HuH-7 (cell line): ENCODE measurements at places on chromosomes 6 and 20.

GRCh38 chr20:10965936-10966470, 292.2 kb upstream of the JAG1 start:
- no peak for DNase-seq

DNA sequence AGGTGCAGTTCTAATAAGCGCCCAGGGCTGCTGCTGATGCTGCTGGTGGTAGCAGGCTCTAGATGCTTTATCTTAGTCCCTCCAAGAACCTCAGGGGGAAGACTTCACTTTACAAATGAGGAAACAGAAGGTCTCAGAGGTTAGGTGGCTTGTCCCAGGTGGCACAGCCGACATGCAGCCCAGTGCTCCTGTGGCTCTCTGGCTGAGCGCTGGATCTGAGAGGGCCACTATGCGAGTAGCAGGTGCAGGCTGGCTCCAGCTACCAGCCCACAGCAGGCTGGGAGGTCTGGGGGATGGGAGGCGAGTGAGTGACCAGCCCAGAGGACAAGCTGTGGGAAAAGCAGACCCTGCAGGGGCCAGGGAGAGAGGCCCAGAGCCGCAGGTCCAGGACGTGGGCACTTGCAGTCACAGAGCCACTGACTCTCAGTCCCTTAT, 90.9 kb downstream of the PRND start:
- no peak for DNase-seq

DNA sequence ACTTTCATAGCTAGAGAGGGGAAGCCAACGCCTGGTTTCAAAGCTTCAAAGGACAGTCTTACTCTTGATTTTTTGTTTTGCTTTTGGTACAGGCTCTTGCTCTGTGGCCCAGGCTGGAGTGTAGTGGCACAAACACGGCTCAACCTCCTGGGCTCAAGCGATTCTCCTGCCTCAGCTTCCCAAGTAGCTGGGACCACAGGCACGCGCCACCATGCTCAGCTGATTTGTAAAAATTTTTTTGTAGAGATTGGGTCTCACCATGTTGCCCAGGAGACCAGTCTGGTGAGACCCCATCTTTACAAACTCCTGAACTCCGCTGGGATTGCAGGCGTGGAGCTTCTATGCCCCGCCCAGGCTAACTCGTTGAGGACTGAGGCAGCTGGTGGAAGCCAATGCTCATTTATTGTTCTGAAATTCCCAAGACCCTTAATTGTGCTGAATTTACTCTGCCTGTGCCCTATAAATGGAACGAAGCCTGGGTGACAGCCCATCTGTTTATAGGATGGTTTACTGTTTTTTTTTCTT, 18.0 kb downstream of the SRSF3 start:
- no peak for DNase-seq

GRCh38 chr20:11387189-11387754, 530.4 kb upstream of the BTBD3 start:
- no peak for DNase-seq

- DNase-seq, result no peak
Measured at GRCh38 chr6:166419717-166420116, 37.0 kb upstream of the MPC1 start.
